T-helper 17 cell (primary cell): ENCODE measurements at places on chromosomes 11 and 22. TPM values are rescaled to one million over a fixed set of nuclear protein-coding genes. Genes with fewer than 3 reads are reported as not detected.

DNA sequence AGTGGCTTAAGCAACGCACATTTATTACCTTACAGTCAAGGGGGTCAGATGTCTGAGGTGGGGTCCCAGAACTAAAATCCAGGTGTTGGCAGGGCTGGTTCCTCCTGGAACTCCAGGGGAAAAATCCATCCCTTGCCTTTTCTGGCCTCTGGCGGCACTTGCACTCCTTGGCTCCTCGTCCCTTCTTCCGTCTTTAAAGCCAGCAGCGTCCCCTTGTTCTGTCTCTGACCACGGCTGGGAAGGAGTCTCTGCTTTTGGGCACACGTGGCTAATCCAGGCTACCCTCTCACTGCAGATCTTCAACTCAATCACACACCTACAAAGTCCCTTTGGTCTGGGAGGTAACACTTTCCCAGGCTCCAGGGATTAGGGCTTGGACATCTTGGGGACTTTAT lies 73.5 kb upstream of the WNT7B start:
- no peak for DNase-seq
- H3K36me3 ChIP-seq, result peaks cover 2% of the 10 kb centered on the region
- H3K4me1 ChIP-seq, result peaks cover 38% of the 10 kb centered on the region
- H3K27ac ChIP-seq, result peak overlapping the region; percentile 96

DNA sequence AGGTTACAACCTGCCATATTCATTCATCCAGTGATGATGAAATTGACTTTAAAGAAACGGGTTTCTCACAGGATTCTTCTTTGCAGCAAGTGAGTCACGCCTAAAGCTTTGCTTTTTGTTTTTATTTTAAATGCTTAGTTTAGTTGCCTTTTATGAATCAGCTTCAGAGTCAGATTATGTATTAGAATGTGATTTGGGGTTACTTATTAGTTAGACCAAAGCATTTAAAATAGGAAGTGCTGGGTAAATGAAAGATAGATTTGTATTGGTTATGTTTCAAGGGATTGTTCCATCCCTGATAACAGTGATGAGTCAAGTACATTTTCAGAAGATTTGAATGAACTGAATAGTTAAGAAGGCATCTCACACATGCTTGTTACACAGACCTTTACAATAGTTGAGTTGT lies 101.3 kb upstream of the GAL start:
- peaks cover 12% of the 10 kb centered on the region for H3K36me3 ChIP-seq
- no peaks in the 10 kb centered on the region for H3K27me3 ChIP-seq
- DNase-seq, result no peak
- H3K4me1 ChIP-seq, result peaks cover 12% of the 10 kb centered on the region

DNA sequence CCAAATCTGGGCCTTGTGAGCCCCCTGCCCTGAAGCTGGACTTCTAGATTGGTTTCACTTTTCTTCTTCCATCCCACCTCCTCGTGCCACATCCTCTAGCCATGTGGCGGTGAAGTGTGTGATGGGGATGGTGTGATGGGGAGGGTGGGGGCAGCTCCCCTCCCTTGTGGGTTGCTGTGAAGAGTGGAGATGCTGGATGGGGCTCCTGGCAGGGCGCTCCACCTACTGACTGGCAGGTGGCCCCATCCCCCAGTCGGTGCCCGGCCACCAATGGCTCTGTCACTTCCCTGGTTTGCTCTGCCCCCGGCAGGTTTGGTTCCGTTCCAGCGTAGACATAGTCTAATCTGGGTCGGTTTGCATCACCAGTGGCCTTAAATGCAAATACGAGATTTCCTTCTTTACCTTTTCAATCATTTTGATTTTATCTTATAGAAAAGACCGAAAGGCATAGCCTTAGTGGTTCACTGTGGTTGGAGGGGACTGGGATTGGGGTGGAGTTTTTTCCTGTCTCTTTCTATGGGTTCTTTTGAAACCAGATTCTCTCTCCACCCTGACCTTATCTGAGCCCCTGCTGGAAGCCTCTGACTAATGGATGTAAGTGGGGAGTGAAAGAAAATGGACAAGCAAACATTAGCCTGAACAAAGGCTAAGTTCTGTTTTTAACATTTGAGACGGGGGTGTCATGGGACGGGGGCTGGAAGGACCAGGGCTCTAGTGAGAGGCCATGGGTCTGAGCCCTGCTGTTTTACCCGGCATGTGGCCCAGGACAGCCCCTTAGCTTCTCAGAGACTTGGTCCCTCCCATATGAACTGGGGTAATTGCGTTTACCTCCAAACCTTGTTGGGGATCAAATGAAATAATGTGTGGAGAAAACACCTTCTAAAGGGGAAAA lies 149.3 kb downstream of the CACNA1I start:
- H3K4me3 ChIP-seq, result peak overlapping the region; percentile 21
- no peaks in the 10 kb centered on the region for H3K36me3 ChIP-seq
- H3K27me3 ChIP-seq, result no peaks in the 10 kb centered on the region
- DNase-seq, result no peak

GRCh38 chr11:37511425-37511933 lies 913.4 kb upstream of the RAG2 start:
- no peaks in the 10 kb centered on the region for H3K36me3 ChIP-seq
- no peak for DNase-seq

GRCh38 chr11:120424185-120424969 lies 87.2 kb upstream of the GRIK4 start:
- H3K27me3 ChIP-seq, result no peaks in the 10 kb centered on the region
- H3K4me3 ChIP-seq, result no peak overlapping the region
- no peak overlapping the region for H3K27ac ChIP-seq
- DNase-seq, result no peak

- H3K27me3 ChIP-seq, result no peaks in the 10 kb centered on the region
- DNase-seq, result no peak
- peak overlapping the region; percentile 59 for H3K4me3 ChIP-seq
- H3K36me3 ChIP-seq, result peaks cover 8% of the 10 kb centered on the region
- no peak overlapping the region for H3K27ac ChIP-seq
- H3K4me1 ChIP-seq, result peaks cover 58% of the 10 kb centered on the region
Measured at GRCh38 chr11:88326099-88326498, 11.4 kb downstream of the CTSC start.

- no peaks in the 10 kb centered on the region for H3K4me1 ChIP-seq
- H3K4me3 ChIP-seq, result no peak overlapping the region
- H3K27ac ChIP-seq, result no peak overlapping the region
- H3K27me3 ChIP-seq, result no peaks in the 10 kb centered on the region
Measured at GRCh38 chr11:94613120-94613519, 46.0 kb downstream of the PIWIL4 start.

- H3K4me3 ChIP-seq, result peak overlapping the region; percentile 82
- peak overlapping the region; percentile 85 for H3K27ac ChIP-seq
- no peaks in the 10 kb centered on the region for H3K27me3 ChIP-seq
- H3K36me3 ChIP-seq, result no peaks in the 10 kb centered on the region
- H3K4me1 ChIP-seq, result peaks cover 57% of the 10 kb centered on the region
Measured at GRCh38 chr22:40050258-40050657, 55.5 kb downstream of the FAM83F start.

- no peak for DNase-seq
- no peaks in the 10 kb centered on the region for H3K36me3 ChIP-seq
- peaks cover 23% of the 10 kb centered on the region for H3K4me1 ChIP-seq
- peaks cover 11% of the 10 kb centered on the region for H3K27me3 ChIP-seq
- peak overlapping the region; percentile 85 for H3K27ac ChIP-seq
Measured at GRCh38 chr11:76630600-76631281, 39.8 kb downstream of the LRRC32 start.

DNA sequence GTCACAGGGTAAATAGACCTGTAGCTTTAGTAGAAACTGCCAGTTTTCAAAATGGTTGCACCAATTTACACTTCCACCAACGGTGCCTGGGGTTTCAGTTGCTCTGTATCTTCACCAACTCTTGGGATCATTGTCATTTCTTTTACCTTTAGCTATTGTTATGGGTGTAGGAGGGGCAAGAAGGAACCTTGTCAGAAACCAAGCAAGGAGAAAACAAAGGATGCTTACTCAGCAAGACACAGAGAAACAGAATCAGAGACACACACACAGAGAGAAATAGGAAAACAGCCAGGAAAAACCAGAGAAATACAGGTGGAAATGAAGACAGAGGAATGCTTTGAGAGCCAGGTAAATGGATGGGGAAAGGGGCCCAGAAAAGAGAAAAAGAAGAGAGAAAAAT lies 367.6 kb downstream of the MIAT start:
- no peaks in the 10 kb centered on the region for H3K4me1 ChIP-seq
- H3K27me3 ChIP-seq, result peaks cover 18% of the 10 kb centered on the region
- H3K4me3 ChIP-seq, result no peak overlapping the region

DNA sequence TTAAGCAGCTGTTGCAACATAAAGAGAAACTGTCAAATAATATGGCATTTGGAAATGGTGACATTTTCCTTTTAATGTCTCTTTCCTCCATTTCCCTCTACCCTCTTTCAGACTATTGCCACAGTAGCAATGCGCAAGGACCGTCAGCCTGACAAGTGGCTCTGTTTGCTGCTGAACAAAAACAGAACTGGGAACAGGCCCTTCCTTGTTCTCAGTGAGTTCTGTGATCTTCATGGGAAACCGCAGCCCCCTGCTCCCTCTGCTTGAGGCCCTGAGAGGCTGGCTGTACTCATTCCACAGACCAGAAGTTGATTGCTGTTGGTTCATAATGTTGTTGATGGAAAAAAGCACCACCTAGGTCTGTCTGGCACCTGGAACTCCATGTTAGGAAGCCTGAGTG lies 559.7 kb downstream of the OPCML start:
- H3K4me3 ChIP-seq, result no peak overlapping the region
- H3K27ac ChIP-seq, result no peak overlapping the region
- DNase-seq, result no peak
- no peaks in the 10 kb centered on the region for H3K36me3 ChIP-seq
- no peaks in the 10 kb centered on the region for H3K4me1 ChIP-seq

- no peak overlapping the region for H3K27ac ChIP-seq
- peaks cover under 1% of the 10 kb centered on the region for H3K36me3 ChIP-seq
- H3K4me3 ChIP-seq, result no peak overlapping the region
- DNase-seq, result no peak
Measured at GRCh38 chr11:65774525-65775306, 6.1 kb downstream of the AP5B1 start.

- peaks cover 52% of the 10 kb centered on the region for H3K4me1 ChIP-seq
- no peaks in the 10 kb centered on the region for H3K27me3 ChIP-seq
- peak overlapping the region; percentile 41 for H3K4me3 ChIP-seq
- no peak overlapping the region for H3K27ac ChIP-seq
Measured at GRCh38 chr22:42957958-42958357, 57.0 kb downstream of the PACSIN2 start.

GRCh38 chr11:17564687-17565042 lies 17.6 kb downstream of the OTOG start:
- DNase-seq, result no peak
- H3K27me3 ChIP-seq, result peaks cover 16% of the 10 kb centered on the region
- H3K4me3 ChIP-seq, result no peak overlapping the region
- H3K27ac ChIP-seq, result no peak overlapping the region
- no peaks in the 10 kb centered on the region for H3K36me3 ChIP-seq

- no peak overlapping the region for H3K27ac ChIP-seq
- peaks cover 62% of the 10 kb centered on the region for H3K27me3 ChIP-seq
- H3K4me3 ChIP-seq, result no peak overlapping the region
- peaks cover 5% of the 10 kb centered on the region for H3K36me3 ChIP-seq
- H3K4me1 ChIP-seq, result peaks cover 8% of the 10 kb centered on the region
Measured at GRCh38 chr22:18062421-18062820, 15.4 kb upstream of the PEX26 start.

DNA sequence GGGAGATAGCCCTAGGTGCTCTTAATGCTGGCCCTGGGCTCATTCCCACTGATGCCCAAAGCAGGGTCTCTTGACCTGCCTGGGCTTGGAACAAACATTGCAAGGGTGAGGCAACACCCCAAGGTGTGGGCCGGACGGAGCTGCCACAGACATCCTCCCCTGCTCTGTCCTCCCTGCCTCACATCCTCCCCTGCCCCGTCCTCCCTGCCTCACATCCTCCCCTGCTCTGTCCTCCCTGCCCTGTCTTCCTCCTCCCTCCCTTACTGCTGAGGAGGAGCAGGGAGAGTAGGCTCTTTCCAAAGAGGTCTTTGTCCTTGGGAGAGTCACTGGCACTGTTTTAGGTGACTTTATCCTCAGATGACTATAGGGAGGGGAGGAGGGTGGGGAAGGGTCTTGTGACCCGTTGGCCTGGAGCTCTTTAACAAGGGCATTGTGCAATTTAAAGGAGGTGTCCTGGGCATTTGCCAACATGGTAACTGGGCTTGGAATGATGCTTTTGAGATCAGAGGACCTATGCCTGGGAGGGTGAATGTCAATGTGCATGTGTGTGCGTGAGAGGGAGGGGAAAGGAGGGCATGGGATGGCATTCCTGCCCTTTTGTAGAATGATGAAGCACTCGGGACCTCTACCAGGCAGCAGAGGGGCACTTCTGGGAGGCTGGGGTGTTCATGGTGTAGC lies 700 bp downstream of the FAM180B start:
- H3K4me1 ChIP-seq, result peaks cover 6% of the 10 kb centered on the region
- H3K27me3 ChIP-seq, result no peaks in the 10 kb centered on the region
- no peak overlapping the region for H3K27ac ChIP-seq

DNA sequence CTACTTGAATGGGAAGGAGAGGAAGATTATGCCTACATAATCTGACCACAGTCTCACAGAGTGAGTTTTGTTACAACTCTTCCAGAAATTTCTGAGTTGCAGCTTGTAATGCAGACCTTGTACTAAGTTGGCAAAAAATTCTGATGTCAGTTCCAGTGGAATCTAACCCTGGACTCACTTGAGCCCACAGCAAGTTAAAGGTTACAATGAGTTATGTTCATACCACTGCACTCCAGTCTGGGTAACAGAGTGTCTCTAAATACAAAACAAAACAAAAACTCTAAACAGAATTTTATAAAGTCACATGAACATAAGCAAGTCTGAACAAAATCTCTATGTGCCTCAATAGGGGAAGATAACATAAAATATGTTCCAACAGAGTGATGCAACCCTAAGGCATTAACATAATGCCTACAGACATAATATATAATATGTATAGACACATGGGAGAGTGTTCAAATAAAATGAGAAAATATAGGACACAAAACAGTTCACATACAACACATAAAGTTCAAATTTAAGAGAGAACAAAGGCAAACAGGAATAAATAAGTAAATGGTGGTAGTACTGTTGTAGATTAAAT lies 1.1 kb downstream of the GLYAT start:
- peaks cover 12% of the 10 kb centered on the region for H3K4me1 ChIP-seq
- no peaks in the 10 kb centered on the region for H3K36me3 ChIP-seq
- H3K4me3 ChIP-seq, result no peak overlapping the region
- H3K27ac ChIP-seq, result no peak overlapping the region
- DNase-seq, result no peak

- no peak overlapping the region for H3K4me3 ChIP-seq
- peaks cover 31% of the 10 kb centered on the region for H3K27me3 ChIP-seq
- peaks cover 2% of the 10 kb centered on the region for H3K36me3 ChIP-seq
- H3K27ac ChIP-seq, result no peak overlapping the region
Measured at GRCh38 chr11:114290503-114291235, 5.5 kb upstream of the NNMT start.

The KRTAP5-9 gene
- not detected for total RNA-seq

The NRGN gene
- total RNA-seq, result 614 TPM

The MS4A7 gene
- total RNA-seq, result 4.7 TPM

The NAALADL1 gene
- total RNA-seq, result 16.0 TPM

The TTC17 gene
- total RNA-seq, result 98.0 TPM

The UPK3A gene
- 0.37 TPM for total RNA-seq

The CREB3L1 gene
- not detected for total RNA-seq

The FAR1 gene
- total RNA-seq, result 44.5 TPM

The GNAZ gene
- 1.4 TPM for total RNA-seq

The SFI1 gene
- 189 TPM for total RNA-seq
